Astrocyte (in vitro differentiated cells and primary cell): ENCODE measurements at places on chromosomes 7 and 10. TPM values are rescaled to one million over a fixed set of nuclear protein-coding genes. Genes with fewer than 3 reads are reported as not detected.

Gene PON1
- 0.99 and 1.00 TPM in 2 replicates for total RNA-seq

Gene CTAGE8
- total RNA-seq, result 0.96 and 0.98 TPM in 2 replicates

Gene MEST
- 170 and 214 TPM in 2 replicates for total RNA-seq

Gene GIMAP8
- not detected in 2 replicates for total RNA-seq

Gene CABCOCO1
- 0.23 TPM in 1 of 2 replicates, not detected in the other for total RNA-seq

Gene OLAH
- total RNA-seq, result not detected in 2 replicates

Gene TCF7L2
- total RNA-seq, result 52.1 and 52.4 TPM in 2 replicates

Gene SPDYE16
- total RNA-seq, result not detected in 2 replicates

DNA sequence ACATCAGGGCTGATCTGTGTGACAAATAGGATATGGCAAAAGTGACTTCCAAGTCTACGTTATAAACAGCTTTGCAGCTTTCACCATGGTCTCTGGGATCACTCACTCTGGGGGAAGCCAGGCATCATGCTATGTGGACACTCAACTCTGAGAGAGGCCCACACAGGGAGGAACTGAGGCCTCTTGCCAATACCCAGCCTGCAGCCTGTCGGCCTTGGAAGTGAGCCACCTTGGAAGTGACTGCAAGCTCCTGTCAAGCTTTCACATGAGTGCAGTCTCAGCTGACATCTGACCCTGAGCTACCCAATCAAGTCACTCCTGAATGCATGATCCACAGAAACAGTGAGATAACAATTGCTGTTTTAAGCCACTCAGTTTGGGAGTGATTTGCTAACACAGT, 56.5 kb downstream of the MMRN2 start:
- DNase-seq, result peak; percentile 42

- no peak for DNase-seq
These were observed 83.2 kb upstream of the SGCE start for GRCh38 chr7:94739180-94739579.

GRCh38 chr7:106019470-106019820, 56.4 kb downstream of the CDHR3 start:
- no peak for DNase-seq

DNA sequence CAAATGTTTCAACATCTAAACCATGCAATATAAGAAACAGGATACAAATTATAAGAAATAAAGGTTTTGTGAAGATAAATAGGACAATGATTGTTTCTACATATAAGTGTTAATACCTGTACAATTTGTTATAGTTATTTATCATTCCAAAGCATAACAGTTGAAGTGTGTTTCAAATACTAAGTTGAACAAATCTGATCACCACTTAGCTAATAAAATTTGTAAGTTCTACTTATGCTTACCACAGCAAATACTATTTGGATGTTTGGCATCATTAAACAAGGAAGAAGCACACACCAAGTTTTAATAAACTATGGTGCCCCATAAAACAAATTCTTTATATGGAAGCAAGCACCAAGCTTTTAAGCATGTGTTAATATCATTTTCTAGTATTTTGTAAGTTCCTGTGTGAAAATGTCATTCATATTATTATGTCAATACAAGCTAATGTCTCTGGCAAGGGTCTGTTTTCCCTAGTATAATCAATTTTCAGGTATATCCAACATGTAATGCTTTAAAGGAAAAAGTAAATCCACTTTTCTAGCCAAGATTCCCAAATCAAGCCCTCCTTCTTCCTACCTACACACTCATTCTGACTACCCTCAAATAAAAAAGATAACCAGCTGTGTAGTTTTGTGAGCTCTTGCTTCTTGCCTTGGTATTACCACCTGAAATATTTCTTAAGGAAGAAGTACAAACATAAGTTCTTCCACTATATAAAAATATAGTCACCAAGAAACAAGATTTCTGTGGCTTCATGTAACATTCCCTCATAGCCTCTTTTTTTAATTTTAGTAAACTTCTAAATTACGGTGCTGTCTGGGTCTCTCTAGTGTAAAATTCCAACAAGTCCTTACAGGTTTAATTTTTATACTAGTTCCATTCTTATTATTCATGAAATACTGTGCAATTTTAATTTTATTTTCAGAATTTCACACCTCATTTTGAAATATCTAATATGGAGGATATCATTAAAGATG, 9.2 kb downstream of the SKAP2 start:
- DNase-seq, result no peak

- DNase-seq, result no peak
These were observed 84.4 kb downstream of the VTI1A start for GRCh38 chr10:112531421-112531820.

GRCh38 chr7:20185988-20186387, 31.2 kb downstream of the MACC1 start:
- DNase-seq, result no peak

DNA sequence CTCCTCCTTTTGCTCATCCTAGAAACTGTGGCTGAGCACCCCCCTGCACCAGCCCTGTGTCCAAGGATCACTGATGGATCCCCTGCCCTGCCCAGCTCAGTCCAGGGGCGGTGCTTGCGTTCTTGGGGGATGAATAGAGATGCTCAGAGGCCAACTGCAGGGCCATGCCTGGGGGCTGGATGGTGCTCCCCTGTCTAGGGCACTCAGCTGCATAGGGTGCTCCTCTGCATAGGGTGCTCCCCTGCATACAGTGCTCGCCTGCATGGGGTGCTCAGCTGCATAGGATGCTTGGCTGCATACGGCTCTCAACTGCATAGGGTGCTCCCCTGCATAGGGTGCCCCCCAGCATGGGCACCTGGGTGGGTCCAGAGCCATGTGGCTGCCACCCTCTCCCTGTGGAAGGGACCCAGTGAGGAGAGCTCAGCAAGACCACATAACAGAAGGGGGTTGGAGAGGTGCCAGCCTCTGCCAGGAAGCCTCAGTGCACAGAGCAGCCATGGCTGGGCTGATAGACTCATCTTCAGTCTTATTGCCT, 95.0 kb downstream of the BMS1 start:
- no peak for DNase-seq

DNA sequence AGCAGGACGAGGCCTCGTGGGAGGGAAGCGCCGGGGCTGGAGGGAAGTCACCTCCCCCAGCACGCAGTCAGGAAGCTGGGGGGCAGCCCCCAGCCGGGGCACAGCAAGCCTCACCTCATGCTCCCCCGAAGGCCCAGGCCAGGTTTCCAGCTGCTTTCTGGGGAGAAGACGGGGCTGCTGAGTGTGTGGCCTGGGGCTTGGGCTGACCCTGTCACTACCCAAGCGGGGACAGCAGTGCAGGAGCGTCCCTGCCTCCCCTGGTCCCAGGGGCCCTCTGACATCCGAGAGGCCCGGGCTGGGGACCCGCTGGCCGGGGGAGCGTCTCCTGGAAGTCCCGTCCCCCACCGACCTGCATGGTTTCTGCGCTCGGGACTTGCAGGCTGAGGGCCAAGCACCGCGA, 19.7 kb upstream of the NKX6-2 start:
- no peak for DNase-seq

GRCh38 chr7:54802841-54803240, 43.8 kb upstream of the SEC61G start:
- DNase-seq, result peak; percentile 23

DNA sequence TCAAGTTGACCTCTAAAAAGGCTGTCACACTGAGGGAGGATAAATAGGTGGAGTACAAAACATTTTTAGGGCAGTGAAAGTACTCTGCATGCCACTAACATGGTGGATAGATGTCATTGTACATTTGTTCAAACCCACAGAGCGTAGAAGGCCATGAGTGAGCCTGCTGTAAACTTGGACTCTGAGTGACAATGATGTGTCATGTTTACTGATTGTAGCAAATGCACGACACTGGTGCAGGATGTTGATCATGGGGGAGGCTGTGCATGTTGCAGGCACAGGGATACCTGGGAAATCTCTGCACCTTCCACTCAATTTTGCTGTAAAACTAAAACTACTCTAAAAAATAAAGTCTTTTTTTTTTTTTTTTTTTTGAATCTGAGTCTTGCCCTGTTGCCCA, 52.5 kb upstream of the GRID1 start:
- no peak for DNase-seq

DNA sequence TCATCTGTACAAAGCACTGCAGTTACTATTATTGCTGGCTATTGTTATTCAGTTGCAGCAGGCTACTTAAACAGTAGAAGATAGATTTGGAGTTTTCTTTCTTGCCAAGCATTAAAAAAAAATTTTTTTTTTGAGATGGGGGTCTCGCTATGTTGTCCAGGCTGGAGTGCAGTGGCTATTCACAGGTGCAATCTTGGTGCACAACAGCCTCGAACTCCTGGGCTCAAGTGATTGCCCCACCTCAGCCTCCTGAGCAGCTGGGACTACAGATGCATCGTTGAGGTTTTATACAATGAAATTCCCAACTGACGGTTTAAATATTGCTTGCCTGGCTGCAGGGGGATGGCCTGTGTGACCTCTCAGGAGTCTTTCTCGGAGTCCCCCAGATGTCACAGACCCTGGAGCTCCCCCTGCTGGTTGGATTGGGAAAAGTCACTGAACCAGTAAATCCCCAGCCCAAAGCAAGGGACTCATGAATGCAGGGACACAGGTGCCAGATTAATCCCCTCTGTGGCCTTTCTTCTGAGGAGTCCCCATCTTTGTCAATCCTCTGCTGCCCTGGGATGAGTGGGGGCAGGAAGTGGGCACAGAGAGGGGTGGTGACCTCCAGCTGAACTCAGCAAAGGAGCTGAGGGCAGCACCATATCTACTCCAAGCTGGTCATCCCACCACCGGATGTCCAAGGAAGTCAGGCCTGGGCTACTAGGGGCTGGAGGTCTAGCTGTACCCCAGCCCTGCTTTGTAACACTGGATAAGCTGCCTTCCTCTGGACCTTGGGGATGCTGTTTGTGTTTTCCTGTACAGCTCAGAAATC, 149.6 kb downstream of the C10orf105 start:
- peak; percentile 15 for DNase-seq

GRCh38 chr10:132066186-132066585, 440 bp downstream of the JAKMIP3 start:
- peak; percentile 1 for DNase-seq

DNA sequence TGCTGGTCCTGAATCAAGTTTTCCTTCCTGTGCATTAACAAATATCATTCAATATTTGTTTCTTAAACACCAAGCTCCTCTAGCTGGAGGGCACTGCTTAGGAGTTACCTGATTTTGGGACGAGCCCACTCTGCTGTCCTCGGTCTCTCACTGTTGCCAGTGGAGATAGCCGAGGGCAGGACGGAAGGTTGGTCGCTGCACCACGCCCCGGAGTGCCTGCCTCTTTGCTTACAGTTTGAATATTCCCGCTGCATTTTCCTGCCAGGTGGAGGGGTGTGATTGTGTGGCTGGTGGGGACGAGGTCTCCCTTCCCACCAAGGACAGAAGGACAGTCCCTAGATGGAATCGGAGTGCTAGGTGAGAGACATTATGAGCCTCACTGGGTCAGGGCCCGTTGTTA, 201.5 kb downstream of the DNAJB6 start:
- DNase-seq, result no peak

DNA sequence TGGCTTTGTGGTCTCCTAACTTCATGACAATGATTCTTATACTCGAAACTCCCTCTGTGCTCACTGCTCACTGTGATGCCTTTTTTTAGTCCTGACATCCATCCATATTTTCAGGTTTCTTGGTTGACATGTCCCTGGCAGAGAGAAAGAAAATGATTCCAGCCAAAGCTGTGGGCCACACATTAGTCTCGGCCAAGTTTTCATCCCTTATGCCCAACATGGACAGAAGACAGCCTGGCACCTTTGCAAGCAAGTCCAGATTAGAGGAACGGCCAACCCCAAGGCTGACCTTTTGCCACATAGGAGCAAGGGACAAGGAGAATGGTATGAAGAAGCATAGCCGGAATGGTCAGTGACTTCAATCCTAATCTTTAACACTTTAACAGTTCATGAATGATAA, 8.7 kb upstream of the OPALIN start:
- no peak for DNase-seq

- DNase-seq, result no peak
These were observed 94.9 kb downstream of the NPSR1 start for GRCh38 chr7:34752929-34753328.

DNA sequence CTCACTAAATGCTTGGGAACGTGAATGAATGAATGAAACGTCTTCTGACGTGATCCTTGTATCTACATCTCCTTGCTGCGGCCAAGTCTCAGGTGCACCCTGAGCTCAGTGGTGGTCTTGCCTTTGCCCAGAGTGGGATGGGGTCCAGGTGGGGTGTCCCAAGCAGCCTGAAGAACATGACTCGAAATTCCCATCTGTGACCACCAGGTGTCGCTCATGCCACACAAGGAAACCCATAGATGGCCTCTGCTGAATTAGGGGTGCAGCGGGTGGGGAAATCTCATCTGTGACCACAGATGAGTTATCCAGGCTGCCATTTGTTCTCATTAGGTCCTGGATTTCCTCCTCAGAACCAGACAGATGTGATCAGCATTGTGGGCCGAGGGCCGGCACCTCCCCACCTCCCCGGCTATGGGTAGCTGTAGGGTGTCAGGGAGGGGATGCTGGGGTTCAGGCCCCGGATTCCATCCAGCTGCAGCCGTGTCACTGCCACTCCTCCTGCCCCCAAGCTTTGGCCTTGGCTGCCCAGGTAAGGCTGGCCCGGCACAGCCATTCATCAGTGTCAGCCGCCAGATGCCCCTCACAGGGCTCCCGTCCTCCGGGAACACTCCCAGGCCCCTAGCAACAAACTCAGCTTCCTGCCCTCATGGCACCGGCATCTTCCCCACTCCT, 21.0 kb upstream of the GNA12 start:
- peak; percentile 36 for DNase-seq

DNA sequence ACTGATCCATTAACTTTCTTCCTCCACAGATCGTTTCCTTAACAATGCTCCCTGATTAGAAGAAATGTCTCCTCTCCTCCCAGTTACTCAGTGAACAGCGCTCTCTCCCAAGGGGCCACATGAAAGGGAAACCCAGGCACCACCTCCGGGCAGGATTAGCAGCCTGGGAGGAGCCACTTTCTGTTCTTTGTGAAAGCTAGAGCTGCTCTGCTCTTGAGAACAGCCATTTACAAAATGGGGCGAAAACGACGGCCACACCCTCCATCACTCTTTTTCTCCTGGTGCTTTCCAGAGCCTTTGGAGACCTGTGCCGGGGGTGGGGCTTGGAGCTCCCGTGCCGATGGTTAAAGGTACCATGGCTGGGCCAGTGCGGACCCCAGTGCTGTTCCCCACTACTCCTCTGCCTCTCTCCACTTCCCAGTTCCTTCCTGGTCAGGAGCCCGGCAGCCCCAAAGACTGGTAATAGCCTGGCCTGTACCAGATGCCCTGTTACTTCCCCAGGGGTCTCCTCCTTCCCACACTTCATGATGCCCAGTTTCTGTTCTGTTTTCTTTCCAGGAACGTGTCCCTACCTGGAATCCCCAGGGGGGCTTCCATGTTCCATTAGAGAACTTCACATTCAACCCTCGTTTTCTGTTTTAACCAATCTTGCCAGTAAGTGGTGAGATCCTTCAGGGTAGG, 402.9 kb upstream of the GALNT17 start:
- DNase-seq, result peak; percentile 29

- DNase-seq, result no peak
These were observed 4.6 kb downstream of the HABP2 start for GRCh38 chr10:113557424-113557862.
